ENCODE measurements at places on chromosomes 11 and 22.

DNA sequence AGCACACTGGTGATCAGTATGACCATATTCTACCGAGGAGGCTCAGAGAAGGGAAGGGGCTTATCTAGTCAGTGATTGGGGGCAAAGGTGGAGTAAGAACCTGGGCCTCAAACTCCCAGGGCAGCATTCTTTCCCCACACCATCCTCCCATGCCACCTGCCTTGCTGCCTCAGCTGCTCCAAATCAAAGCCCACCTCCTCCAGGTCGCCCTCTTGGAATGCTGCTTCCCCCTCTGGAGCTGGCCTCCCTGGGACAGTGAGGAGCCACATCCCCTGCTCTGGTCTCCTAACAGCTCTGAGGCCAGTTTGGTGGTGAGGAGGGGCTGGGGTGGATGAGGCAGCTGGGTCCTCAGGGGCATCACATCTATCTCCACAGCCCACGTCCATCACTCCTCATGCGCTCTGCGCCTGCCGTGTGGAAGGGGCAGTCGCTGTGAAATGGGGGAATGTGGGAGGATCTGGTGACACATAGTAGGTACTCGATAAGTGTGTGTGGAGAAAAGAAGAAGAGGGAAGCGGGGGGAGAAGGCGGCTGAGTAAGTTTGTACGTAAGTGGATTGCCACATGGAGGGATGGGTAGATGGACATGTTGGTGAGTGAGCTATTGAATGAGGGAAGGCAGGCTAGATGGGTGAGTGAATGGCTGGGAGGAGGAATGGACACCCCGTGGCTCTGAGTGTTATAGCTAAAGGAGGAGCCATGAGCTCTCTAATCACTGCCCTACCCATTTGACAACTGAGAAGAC is 16.1 kb upstream of the ARHGEF17 start:
- no peak for DNase-seq

- no peak for DNase-seq
These were observed 65.3 kb downstream of the ST3GAL4 start for GRCh38 chr11:126420698-126421256.

- no peak for DNase-seq
These were observed 10.4 kb upstream of the MRPL17 start for GRCh38 chr11:6693342-6694228.

DNA sequence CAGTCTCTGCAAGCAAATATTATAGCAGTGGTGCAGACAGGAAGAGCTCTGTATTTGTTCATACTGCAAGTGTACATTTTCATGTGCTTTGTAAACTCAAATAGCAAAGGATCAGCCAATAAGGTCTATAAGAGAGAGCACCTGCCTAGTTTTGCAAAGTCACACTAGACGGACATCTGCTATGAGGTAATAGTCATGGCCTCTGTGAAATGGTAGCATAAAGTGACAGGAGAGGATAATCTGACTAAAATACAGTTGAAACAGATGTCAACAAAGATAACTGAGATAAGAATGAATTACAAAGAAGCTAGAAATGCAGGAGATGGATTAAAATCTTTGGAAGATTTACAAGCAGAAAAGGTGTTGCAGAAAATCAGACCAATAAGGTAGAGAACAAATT is 70.6 kb upstream of the SPON1 start:
- DNase-seq: no peak

GRCh38 chr11:73137262-73137943 is 4.7 kb downstream of the FCHSD2 start:
- DNase-seq: no peak

GRCh38 chr11:47271961-47272661 is 2.2 kb downstream of the MADD start:
- DNase-seq: no peak

- no peak for DNase-seq
These were observed 12.8 kb downstream of the GGT5 start for GRCh38 chr22:24232124-24232523.

- no peak for DNase-seq
These were observed 1469.0 kb downstream of the LRRC4C start for GRCh38 chr11:39990421-39990831.

DNA sequence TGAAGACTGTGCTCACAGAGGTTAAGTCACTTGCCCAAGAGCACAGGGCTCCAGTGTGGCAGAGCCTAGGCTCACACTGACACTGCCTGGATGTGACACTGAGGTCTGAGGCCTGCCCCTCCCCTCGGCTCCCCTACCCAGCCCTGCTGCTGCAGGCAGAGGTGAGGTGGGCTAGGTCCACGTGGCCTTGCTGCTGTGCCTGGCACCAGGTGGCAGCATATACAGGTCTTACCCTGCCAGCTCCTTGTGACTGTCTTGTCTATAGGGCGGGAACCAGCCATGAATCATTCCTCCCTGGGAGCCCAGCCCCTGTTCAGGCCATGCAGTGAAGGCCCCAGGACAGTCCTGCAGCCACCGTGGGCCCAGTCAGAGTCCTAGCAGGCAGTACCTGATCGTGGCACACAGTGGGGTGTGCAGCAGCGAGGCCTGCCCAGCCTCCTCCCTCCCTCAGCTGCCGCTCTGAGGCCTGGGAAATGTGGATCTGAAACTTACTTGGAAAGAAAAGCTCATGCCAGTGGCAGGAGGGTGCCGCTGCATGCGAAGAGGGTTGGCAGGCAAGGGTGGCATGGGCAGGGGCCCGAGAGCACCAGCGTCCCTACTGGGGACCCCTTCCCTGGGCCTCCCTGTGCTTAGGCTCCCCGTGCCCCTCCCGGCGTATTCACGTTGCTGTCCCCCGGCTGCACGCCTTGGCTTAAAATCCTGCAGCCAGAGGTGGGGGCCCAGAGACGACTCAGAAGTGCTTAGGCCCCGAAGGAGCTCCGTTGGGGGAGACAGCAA is 1.2 kb upstream of the CERK start:
- peak; percentile 89 for DNase-seq

DNA sequence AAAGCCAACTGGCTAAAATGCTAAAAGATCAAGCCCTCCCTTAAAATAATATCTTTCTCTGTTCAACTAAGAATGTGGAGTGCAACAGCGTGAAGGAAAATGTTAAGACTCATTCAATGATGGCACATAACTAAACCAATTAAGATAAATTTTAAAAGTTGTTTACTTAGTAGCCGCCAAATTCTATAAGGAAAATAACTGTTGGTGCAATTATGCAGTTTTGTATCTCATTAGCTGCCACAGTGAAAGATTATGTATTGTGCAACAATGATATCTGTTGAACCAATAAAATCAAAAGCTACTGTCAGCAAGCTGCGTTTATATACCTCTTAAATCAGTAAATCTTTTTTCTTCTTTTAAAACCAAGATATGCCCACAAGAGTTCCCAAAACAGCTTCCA is 55.5 kb downstream of the SIK3 start:
- DNase-seq: no peak

- no peak for DNase-seq
These were observed 29.9 kb downstream of the NLRP14 start for GRCh38 chr11:7050191-7050590.

GRCh38 chr11:13008061-13008435 is 1.1 kb upstream of the RASSF10 start:
- DNase-seq: no peak

DNA sequence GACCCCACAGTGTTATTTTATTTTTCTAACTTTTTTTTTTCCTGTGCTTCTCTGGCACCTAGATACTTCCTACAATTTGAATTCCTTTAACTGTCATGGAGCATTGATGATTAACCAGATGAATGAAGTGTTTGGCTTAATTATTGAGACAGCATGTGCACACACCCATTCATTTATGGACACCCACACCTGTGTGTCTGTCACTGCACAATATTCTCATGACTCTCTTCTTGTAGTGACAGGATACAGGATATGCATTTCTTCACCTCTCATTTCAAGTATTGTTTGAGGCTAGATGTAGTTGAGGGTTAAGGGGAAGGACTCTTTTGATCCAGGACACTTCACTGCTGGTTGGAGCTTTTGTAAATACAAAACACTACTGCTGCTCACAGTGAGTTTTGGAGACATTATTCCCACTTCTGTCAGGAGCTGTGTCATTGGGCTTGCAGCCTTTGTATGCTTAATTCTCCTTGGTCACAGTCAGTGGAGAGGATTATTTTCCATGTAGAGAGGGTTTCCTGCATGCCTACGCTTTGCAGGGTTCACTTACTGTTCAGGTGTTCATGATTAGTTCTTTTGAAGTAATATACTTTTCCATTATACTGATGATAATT is 33.5 kb downstream of the SPECC1L start:
- DNase-seq: no peak

- DNase-seq: no peak
These were observed 789 bp upstream of the NCF4 start for GRCh38 chr22:36860017-36860416.

GRCh38 chr11:70220136-70220535 is 17.0 kb downstream of the FADD start:
- DNase-seq: no peak

DNA sequence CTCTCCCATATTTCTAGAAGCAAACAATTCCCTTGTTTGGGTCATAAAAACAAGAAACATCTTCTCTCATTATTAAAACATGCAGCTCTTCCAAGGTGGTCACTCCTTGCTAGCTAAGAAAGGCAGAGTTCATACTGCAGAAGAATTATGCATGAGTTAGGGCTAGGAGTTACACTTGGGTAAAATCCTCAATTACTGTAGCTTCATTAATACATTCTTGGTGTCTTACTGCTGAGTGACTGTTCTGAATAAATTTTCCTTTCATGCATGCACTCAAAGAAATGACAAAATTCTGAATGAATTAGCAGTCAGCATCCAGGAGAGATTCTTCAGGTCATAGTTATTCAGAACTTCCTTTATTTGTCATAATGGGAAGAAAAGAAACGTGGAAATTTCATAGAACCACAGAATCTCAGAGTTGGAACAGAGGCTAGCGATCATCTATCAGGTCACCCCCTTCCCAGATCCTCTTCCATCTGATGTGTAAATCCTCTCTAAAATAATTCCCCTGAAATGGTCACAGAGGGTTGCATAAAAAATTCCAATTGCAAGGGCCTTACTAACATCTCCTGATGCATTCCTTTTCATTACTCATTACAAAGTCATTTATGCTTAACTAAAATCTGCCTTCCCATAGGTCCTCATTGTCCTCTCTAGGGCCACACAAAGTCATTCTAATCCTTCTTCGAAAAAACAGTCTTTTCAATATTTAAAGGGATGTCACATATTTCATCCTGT is 771.5 kb downstream of the DLG2 start:
- DNase-seq: no peak

Data from activated CD8-positive, alpha-beta memory T cell treated with anti-CD3 and anti-CD28 coated beads for 24 hours (primary cell).